ENCODE measurements at places on chromosomes 4 and X.

DNA sequence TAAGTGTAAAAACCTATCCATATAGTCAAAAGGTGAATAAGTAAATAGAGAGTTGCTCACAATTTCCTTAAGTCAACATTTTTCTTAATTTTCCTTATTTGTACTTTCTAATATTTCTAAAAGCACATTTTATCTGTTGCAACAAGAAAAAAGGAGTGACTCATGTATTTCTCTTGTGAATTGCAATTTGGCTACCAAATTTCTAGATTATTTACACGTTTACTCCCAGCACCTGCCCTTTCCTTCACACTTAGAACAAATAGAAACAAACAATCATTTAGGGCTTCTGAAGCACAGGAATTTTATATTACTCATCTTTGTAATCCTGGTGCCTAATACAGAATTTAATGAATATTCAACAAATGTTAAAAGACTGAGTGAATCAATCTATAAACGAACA, 22.2 kb downstream of the BTC start:
- no peak for DNase-seq

- peak; percentile 83 for DNase-seq
These were observed 496.3 kb downstream of the PDGFC start for GRCh38 chr4:156475322-156475721.

GRCh38 chr4:153420361-153420760, 45.8 kb upstream of the TMEM131L start:
- DNase-seq, result no peak

GRCh38 chr4:124854968-124855367, 142.4 kb upstream of the ANKRD50 start:
- DNase-seq, result no peak

- DNase-seq, result no peak
These were observed 4.4 kb downstream of the LRCH2 start for GRCh38 chrX:115229337-115230003.

GRCh38 chr4:20317424-20317985, 65.8 kb downstream of the SLIT2 start:
- no peak for DNase-seq

Data from Kasumi-1 (cell line).